ENCODE measurements at places on chromosomes 12 and 14.

DNA sequence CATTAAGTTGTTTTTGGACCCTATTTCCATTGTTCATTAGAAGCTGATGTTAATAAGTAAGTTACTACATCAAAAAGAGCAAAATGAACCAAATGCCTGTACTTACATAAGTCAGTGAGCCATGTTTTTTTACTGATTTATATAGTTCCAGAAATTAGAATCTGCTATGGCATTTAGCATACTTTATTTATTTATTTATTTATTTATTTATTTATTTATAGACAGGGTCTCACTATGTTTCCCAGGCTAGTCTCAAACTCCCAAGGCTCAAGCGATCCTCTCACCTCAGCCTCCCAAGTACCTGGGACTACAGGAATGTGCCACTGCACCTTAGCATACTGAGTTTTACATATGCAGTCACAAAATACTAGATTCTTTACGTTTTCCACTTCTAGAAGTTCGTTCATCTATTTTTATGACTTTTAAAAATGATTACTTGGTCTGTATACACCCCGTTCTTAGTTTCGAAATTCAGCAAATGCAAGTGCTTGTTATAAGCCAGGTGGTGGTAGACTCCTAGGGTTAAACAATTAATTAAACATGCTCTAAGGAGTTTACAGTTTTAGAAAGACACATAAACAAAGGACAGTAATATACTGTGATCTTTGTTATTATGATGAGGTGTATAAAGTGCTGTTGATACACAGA, 69.8 kb downstream of the SCFD1 start:
- DNase-seq, result no peak

- no peak for DNase-seq
Measured at GRCh38 chr12:28079539-28079938, 107.0 kb upstream of the PTHLH start.

GRCh38 chr14:46747001-46747652, 95.5 kb upstream of the RPL10L start:
- DNase-seq, result no peak

GRCh38 chr14:67569651-67570290, 30.3 kb downstream of the PIGH start:
- no peak for DNase-seq

- DNase-seq, result peak; percentile 87
Measured at GRCh38 chr14:103628684-103629502, at the start of gene KLC1. TSS of gene KLC1 (plus strand) at chr14:103629211. CDS start at chr14:103654565, 25,354 bp downstream.

- DNase-seq, result no peak
Measured at GRCh38 chr14:65462411-65462810, 49.9 kb downstream of the FUT8 start.

Data from activated naive CD4-positive, alpha-beta T cell treated with anti-CD3 and anti-CD28 coated beads, Interleukin-2, amount 50 U/mL, for 16 hours (primary cell).